ENCODE measurements at places on chromosomes 12 and 14. TPM values are rescaled to one million over a fixed set of nuclear protein-coding genes. Genes with fewer than 3 reads are reported as not detected.
A peak's percentile ranks its signal among the peaks of the same experiment; 100 is the strongest.

DNA sequence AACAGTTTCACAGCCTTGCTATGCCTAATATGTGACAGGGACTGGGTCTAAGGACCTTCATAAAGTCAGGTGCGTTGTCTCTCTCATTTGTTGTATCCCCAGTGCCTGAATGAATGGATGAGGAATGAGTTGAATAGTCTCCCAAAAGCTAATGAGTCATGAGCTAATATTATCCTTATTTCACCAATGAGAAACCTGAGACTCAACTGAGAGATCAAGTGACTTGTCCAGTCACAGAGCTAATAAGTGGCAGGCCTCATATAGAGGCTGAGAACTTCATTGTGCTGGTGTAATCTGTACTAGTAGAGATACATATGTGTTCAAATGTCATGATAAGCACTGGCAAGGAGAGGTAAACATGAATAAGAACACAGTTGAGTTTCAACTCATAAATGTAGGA, 612.4 kb downstream of the NRXN3 start:
- DNase-seq = no peak

TSHR gene
- 0.31 TPM for polyA plus RNA-seq

ZNF385A gene
- polyA plus RNA-seq = 109 TPM

TAS2R13 gene
- polyA plus RNA-seq = not detected

MGP gene
- 27.0 TPM for polyA plus RNA-seq

CRACR2A gene
- polyA plus RNA-seq = 0.36 TPM

IL26 gene
- not detected for polyA plus RNA-seq

DNA sequence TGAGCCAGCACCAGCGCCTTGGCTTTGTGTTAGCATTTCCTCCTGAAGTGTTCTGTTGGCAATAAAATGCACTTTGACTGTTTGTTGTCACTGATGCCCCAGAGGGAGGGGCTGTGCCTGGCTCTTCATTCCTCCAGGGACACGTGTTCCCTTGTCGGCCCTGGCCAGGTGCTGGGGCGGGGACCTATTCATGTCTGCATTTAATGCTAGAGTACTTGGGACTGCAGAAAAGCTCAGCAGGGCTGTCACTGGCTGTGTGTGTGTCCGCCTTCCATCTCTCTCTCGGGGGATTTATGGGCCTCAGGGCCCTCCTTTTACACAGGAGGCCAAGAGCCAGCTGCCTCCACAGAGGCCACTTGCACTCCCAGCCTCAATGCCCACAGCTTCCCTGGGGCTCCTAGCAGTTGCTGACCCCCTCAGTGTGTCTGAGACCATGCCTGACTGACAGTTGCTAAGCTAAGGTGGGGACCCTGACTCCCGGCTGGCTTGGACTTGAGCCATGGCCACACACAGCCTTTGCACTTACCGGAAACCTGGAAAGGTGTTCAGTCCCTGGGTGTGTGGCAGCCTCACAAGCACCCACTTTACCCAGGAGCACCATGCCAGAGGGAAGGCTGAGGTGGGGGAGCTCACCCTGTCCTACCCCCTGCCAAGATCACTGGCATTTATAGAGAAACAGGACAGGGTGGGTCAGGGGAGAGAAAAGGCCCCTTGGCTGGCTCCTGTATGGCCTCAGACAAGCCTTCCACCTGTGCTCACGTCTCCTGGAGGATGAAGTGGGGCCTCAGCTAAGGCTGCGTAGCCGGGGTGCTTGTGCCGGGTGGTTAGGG, 27.8 kb downstream of the HIP1R start:
- no peak for DNase-seq

STRAP gene
- polyA plus RNA-seq = 111 TPM

STAC3 gene
- 1.9 TPM for polyA plus RNA-seq

- DNase-seq = no peak
These were observed 13.8 kb upstream of the KCNJ8 start for GRCh38 chr12:21788089-21788983.

- no peak for DNase-seq
These were observed 7.1 kb downstream of the ERG28 start for GRCh38 chr14:75653563-75653962.

DNA sequence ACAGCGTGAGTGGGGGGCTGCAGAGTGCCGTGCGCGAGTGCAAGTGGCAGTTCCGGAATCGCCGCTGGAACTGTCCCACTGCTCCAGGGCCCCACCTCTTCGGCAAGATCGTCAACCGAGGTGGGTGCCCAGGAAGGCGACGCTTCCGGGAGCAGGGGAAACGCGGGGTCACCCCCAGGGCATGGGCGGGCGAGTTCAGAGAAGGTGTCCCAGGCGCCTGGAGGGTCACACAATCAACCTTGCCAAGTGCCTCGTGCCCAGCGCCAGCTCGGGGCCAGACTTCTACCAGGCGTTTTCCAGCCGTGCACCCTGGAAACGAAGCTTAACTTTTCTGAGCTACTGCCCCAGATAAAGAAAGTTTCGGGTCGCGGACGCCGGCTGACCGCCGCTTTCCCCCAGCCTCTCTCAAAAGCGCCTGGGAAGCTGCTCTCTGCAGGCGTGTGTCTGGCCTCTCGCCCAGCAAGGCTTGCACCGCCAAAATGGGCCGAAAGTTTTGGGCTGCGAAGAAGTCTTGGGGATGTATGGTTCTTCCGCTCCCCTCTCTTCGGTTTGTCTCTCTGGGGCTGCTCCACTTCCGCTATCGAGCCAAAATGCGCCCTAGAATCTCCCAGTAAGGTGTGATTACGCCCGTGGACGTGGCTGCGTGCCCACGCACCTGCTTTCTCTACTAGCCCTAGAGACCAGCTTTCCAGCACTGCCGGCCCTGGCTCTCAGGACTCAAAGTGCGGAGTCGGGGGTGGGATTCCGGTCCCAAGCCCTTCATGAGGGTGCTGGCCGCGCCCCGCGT, 1.7 kb downstream of the WNT1 start:
- DNase-seq = no peak

GRCh38 chr14:89534902-89535685, 118.1 kb upstream of the FOXN3 start:
- DNase-seq = peak; percentile 11

DNA sequence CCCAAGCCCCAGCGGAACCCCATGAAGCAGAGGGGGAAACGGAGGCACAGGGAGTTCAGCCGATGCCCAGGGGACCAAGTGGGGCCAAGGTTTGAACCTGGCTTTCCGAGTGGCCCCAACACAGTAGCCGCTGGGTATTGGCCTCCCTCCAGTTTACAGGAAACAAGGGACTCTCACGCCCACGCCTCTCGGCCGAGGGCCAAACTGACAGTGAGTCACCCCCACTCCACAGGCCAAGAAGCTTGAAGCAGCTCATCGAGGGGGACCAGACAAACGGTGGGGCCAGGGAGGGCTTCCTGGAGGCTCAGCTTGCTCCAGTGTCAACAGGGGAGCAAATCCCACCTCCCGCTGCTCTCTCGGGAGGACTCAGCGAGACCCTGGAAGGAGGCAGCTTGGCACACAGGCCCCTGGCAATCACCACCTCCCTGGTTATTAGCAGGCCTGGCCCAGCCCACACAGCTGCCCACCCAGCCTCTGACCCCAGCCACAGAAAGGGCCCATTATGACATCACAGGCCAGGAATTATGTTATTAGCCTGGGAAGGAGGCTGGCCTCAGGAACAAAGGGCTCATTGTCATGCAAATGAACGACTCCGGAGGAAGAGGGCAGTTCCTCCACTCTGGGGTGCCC, 54.6 kb downstream of the NCOR2 start:
- peak; percentile 76 for DNase-seq

DNA sequence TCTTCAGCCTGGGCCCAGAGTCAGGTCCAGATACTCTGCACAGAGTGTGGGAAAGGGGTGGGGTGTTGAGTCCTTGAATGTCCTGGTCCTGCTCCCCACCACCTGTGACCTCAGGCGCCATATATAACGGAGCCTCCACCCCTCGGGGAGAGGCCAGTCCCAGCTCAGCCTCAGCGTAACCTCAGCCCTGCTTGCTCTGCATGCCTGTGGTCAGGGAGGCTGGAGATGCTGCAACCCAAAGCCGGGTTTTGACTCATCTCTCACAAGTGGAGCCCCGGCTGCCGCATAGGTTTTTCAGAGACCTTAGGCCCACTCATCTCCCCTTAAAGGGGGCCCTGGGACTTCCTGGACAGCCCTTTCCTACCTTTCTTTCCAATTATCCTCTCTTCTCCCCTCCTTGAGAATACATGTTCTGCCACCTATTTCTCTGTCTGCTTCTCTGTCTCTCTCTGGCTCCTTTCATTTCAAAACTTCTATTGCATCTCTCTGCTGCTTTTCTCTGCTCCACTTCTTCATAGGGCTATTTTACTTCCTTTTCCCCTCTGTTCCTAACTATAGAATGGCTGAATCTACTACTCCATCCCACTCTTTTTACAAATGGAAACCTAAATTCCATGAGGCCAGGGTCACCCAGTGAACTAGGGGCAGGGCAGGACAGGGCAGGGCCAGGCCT, 1.2 kb downstream of the ITGB7 start:
- no peak for DNase-seq

DNA sequence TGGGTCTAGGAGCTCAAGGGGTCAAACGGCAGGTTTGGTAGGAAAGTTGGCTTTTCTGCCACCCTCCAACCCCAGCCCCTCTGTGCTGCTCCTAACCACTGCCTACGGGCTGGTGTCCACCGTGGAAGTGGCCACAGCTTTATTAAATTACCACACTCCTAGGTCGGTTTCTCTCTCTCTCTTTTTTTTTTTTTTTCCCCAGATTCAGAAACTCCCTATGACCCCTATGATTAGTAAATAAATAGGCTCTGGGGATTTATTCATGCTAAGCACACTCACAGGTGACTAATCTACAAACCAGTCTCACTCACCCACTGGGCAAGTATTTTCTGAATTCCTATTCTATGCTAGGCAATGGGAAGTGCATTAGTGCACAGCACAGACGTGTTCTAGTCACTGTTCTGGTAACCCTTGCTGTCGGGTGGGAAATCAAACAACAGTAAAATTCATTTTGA, 8.7 kb upstream of the DDX47 start:
- DNase-seq = no peak

NCKAP5L gene
- polyA plus RNA-seq = 15.3 TPM

DNA sequence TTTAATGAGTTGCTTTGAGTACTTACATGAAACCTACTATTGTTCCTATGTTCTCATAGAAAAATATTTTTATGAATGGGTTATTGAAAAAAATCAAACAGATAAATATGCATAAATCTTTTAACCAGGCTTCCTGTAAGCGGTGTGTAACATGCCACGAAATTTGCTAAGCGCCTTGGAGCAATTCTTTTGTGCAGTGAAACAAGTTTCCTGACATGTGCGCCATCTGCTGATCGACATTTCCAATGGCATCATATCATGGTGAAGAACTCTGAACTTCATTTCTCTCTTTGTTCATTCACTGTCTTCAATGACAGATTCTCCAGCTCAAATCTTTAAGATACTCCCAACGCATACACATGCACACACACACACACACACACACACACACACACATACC, 145.6 kb upstream of the NAV3 start:
- DNase-seq = peak; percentile 96

DIO3 gene
- 0.31 TPM for polyA plus RNA-seq

GRCh38 chr12:130948136-130948535, 5.6 kb upstream of the ADGRD1 start:
- DNase-seq = peak; percentile 65

DNA sequence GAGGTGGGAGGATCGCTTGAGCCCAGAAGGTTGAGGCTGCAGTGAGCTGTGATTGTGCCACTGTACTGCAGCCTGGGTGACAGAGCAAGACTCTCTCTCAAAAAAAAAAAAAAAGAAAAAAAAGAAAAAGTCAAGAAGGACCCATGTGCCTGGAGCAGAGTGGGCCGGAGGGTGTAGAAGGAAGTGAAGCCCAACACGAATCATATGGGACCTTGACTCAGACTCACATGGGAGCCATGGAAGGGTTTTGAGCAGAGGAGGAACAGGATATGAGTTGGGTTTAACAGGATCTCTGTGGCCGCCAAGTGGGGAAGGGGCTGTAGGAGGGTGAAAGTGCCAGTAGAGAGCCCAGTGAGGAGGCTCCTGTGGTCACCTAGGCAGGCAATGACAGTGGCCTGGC, 165.4 kb downstream of the PHETA1 start:
- DNase-seq = no peak

GRCh38 chr14:94330857-94331256, 7.7 kb upstream of the SERPINA6 start:
- DNase-seq = no peak

GRCh38 chr12:64072916-64073575, 149.1 kb downstream of the KICS2 start:
- peak; percentile 53 for DNase-seq

GRCh38 chr14:32449648-32450047, 120.5 kb downstream of the AKAP6 start:
- peak; percentile 25 for DNase-seq

DNA sequence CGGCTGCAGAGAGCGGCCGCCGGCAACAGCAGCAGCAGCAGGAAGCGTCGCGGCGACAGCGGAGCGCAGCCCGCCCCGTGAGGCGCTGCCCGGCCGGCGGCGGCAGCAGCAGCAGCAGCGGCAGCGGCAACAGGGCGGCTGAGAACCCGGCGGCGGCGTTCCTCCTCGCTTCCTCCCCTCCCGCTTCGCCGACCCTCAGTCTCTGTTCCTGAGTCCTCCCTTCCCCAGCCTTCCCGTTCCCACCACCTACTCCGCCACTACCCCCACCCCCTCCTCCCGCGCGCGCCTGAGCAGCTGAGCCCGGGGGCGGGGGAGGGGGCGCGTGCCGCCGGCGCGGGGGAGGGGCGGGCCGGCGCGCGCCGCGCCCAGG, 310 bp downstream of the BICDL1 start:
- DNase-seq = peak; percentile 89

GRCh38 chr14:59687663-59688062, 111.1 kb upstream of the CCDC175 start:
- no peak for DNase-seq

DNA sequence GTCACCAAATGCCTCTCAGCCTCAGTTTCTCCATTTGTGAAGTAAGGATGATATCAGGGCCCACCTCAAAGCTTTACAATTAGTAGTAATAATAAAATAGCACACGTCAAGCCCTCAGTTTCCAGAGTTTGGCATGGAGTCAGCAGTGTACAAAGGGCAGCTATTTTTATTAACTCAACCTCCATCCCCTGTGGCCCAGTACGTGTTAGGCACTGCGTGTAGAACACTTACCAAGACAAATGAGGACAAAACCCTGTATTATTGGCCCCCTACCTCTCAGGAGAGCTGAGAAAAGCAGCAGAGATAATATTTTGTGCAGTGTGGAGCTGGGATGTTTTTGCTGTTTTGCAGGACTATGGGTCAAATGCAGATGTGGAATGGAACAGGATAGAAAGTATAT, 280.8 kb downstream of the C12orf75 start:
- DNase-seq = no peak

DNA sequence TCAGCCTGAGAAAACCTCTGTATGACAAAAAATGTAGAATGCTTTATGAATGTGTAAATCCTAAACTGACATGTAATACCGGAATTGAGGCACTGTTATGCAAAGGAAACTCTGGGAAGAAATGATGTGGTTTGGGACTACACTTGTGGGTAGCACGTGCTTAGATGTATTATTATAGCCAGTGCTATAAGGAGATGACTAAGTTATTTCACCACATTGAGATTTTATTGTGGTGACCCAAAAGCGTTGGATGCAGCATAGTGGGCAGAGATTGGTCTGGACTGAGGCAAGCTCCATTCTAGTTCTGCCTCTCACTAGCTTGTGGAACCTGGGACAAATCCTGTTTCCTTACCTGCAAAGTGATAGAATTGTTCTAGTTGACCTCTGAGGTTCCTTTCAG, 172.2 kb downstream of the SNAPC1 start:
- no peak for DNase-seq

DNAH10 gene
- polyA plus RNA-seq = 0.75 TPM

GRCh38 chr12:128830505-128830893, 6.7 kb upstream of the SLC15A4 start:
- DNase-seq = no peak

Data from brain (organoid and tissue), 16 donors.